A549 treated with Mapracorat at 1 μM for 4 hours (cell line): ENCODE measurements at places on chromosomes 12 and 14. TPM values are rescaled to one million over a fixed set of nuclear protein-coding genes. Genes with fewer than 3 reads are reported as not detected.

Gene GDF3
- total RNA-seq: not detected in 5 replicates

Gene SLC39A2
- 0.17 TPM in 1 of 5 replicates, not detected in the others for total RNA-seq

Gene RBM23
- 57.8 to 62.3 TPM (median 60.4 TPM) in 5 replicates for total RNA-seq

Gene KLHL33
- total RNA-seq: not detected in 5 replicates

Gene CNTN1
- 35.1 to 66.0 TPM (median 51.4 TPM) in 5 replicates for total RNA-seq

Gene TAS2R19
- total RNA-seq: 0.19 TPM in 1 of 5 replicates, not detected in the others

Gene C12orf54
- not detected in 5 replicates for total RNA-seq

Gene ENO2
- 35.9 to 40.2 TPM (median 37.3 TPM) in 5 replicates for total RNA-seq

Gene KRT2
- total RNA-seq: not detected in 5 replicates

Gene RBM19
- 15.5 to 18.6 TPM (median 17.8 TPM) in 5 replicates for total RNA-seq

Gene VRTN
- total RNA-seq: not detected in 5 replicates

Gene GPR68
- total RNA-seq: 0.13 to 0.24 TPM (median 0.13 TPM) in 5 replicates

Gene SLC17A8
- 0.03 TPM in 1 of 5 replicates, not detected in the others for total RNA-seq

Gene NID2
- total RNA-seq: 24.2 to 40.0 TPM (median 25.4 TPM) in 5 replicates

Gene RNU6-7
- not detected in 5 replicates for total RNA-seq

Gene C1S
- 38.3 to 56.5 TPM (median 44.5 TPM) in 5 replicates for total RNA-seq

Gene IL31
- not detected in 5 replicates for total RNA-seq

Gene LIN7A
- total RNA-seq: 0.13 to 0.55 TPM (median 0.39 TPM) in 5 replicates

Gene TMEM63C
- 2.6 to 4.5 TPM (median 3.6 TPM) in 5 replicates for total RNA-seq

Gene RNASE7
- not detected in 5 replicates for total RNA-seq

Gene COA8
- 47.7 to 57.7 TPM (median 56.0 TPM) in 5 replicates for total RNA-seq

Gene KRT75
- 0.07 to 0.14 TPM (median 0.10 TPM) in 4 of 5 replicates, not detected in the other for total RNA-seq

Gene MORN3
- 0.10 to 0.34 TPM (median 0.30 TPM) in 5 replicates for total RNA-seq

Gene GSKIP
- total RNA-seq: 16.4 to 26.5 TPM (median 22.5 TPM) in 5 replicates
